Activated T-helper 1 cell treated with anti-CD3 and anti-CD28 coated beads, Interleukin-2, amount 50 U/mL, for 16 hours (primary cell): ENCODE measurements at places on chromosomes 1 and 21.

DNA sequence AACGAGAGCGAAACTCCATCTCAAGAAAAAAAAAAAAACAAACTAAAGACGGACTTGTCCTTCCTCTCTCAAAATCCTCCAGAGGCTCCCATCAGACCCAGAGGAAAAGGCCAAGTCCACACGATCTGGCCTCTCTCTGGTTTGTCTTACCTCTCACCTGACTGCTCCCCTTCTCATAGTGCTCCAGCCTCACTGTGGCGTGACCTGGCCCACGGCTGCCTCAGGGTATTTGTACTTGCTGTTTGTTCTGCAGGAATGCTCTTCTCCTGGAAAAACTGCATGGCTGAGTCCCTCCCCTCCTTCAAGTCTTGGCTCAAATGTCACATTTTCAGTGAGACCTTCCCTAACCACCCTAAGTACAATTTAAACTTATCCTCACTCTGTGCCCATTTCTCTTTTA lies 8.0 kb upstream of the BRWD1 start:
- DNase-seq, result no peak

DNA sequence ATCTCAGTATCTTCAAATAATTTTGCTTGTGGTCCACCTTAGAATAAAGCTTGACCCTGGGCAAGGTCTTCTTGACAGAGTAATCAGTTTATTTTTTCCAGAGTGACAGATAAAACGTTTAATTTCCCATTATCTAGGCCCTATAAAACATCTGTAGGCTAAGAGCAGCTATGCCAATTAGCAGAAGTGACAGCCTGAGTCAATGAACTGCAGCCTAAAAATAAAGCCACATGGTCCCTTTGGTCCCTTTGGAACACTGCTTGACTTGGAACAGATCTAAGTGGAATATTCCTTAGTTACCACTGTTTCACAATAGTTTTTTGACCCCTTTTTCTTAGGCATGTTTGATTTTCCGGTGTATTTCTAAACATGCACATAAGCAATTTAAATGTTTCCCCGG lies 6.3 kb upstream of the RGS13 start:
- DNase-seq, result no peak

GRCh38 chr21:36004441-36004840 lies 55.9 kb downstream of the SETD4 start:
- DNase-seq, result no peak

DNA sequence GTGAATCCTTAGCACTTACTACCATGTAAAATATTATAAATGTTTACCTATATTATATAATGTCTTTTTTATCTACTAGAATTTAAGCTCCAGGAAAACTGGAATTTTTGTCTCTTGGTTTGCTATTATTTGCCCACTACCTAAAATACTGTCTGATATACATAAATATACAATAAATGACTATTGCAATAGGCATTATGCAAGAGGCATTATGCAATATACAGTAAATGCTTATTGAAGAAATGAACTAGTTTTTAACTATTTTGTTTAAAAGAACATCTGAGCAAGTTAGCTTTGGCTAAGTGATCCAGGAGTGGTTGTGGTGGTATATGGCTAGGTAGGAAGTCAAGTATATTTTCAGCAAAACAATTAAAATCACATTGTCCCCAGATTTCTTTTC lies 640.2 kb upstream of the PKN2 start:
- DNase-seq, result no peak
